ENCODE measurements at places on chromosomes 5 and 9.

DNA sequence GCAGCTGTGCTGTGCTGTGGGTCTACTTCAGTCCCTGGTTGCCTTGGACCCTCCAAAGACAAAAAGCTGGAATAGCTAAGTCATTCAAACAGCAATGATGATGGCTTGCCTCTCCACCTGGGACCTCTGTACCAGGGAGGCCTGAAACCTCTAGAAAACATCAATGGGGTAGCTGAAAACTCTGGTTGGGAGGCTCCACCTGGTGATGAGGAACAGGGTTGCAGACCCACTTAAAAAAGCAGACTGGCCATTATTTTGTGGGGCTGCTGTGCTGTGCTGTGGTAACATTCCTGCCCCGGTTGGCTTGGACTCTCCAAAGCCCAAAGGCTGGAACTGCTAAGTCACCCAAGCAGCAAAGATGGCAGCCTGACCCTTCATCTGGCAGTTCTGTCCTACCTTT, 839.3 kb upstream of the ARRDC3 start:
- DNase-seq, result no peak

DNA sequence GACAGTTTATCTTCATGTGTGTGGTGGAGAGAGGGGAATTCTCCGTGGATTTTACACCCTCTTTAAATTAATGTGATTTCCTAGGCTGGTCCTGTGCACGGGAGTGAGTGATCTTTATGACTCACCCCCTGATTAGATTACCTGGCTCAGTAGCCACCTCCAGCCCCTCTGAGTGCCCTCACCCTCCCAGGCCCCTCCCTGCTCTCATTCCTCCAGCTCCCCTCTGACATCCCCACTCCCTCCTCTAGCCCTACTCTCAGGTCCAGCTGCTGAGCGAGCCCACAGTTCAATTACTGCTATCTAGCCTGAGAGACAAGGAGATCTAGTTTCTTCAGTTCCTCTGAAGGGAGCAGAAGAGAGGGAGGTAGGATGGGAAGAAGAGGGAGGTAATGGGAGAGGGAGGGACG, 61.8 kb upstream of the ARAP3 start:
- no peak for DNase-seq

DNA sequence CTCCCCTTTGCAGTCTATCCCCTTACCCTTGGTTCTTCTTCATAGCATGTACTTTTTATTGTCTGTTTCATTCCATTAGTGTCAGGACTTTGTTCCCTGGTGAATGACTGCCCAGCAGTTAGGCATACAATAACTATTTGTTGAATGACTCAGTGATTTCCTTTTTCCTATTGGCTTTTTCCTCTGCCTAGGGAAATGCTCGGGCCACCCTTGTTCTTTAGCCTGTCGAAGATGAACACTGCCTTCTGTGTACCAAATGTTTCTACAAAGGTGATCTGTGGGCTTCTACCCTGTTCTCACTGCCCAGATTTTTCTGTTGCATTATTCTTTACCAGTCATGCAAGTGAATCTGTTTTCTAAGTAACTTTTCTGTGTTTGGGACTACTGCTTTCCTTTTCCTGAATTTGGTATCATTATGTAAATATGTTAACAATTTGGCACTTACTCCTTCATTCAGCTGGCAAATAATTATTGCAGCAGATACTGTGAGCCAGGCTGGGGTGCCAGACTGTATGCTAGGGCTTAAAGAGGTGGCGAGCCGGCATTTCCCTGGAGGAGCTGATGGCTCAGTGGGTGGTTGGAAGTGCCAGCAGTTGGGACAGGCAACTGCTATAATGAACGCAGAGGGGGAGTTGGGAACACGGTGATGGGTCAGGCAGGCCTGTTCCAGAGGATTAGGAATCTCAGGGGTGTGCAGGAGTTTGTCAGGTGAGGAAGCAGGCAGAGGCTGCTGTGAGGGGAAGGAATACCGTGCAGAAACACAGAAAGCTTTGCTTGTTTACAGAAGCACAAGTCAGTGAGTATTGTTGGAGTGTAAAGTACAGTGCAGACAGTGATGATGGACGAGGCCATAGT, 30.6 kb downstream of the KDM4C start:
- DNase-seq, result no peak

DNA sequence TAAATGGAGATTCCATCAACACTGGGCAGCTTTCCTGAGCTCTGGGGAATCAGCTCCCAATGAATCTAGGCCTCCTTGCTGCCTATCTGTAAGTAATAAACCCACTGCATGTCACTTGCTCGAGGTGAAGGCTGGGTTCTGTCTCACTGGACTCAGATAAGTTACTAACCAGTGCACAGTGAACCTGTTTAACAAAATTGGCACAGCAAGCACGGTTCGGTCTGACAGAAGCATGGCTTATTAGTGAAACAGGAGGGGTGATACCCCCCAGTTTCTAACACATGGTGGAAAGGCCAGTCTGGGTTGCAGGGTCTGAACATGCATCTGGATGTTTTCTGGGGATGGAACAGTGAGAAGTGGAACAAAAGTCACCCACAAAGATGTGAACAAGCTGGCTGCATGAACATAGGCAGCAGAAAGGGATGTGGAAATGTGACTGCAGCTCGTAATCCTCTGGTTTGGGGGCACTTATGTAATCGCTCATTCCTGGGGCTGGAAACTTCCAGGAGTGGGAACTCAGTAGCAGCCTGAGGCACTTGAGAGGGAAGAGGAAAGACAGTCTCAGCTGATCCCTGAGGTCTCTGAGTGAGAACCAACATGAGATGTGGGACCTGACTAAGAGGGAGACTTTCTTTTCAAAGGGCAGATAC, 37.7 kb downstream of the UGT3A2 start:
- no peak for DNase-seq

DNA sequence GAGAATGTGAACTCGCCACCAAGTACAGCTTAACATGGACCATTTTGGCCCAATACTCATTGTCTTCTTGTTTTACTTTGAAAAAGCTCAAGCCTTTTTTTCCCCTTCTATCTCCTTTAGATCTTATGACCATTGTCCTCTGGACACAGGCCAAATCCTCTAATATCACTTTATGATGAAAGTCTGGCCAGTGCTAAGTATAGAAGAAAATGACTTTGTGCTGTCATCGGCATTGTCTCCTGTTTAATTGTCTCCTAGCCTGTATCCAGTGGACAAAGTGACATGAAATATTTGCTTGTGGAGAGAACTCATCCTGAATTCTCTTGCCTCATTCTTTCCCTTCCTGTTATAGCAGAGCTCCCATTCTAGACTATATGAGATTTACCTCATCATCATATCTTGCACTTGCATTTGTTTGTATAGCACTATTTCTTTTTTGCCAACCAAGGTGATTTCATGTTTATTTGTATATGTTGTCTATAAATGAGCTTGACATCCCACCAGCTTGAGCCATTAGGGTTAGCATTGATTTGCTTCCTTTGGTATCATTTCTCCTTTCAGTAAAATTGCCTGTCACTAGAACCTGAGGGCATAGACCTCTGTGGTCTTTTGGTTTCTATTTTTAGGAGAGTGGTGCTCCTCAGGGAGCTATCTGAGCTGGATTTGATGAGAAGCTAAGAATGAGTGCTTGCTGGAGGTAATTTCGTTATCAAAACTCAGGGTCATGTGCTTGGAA, 18.8 kb upstream of the TNFAIP8 start:
- no peak for DNase-seq

- DNase-seq, result no peak
Measured at GRCh38 chr5:42923710-42924109, 112.0 kb upstream of the SELENOP start.

- no peak for DNase-seq
Measured at GRCh38 chr9:123268199-123268464, 254 bp downstream of the STRBP start.

DNA sequence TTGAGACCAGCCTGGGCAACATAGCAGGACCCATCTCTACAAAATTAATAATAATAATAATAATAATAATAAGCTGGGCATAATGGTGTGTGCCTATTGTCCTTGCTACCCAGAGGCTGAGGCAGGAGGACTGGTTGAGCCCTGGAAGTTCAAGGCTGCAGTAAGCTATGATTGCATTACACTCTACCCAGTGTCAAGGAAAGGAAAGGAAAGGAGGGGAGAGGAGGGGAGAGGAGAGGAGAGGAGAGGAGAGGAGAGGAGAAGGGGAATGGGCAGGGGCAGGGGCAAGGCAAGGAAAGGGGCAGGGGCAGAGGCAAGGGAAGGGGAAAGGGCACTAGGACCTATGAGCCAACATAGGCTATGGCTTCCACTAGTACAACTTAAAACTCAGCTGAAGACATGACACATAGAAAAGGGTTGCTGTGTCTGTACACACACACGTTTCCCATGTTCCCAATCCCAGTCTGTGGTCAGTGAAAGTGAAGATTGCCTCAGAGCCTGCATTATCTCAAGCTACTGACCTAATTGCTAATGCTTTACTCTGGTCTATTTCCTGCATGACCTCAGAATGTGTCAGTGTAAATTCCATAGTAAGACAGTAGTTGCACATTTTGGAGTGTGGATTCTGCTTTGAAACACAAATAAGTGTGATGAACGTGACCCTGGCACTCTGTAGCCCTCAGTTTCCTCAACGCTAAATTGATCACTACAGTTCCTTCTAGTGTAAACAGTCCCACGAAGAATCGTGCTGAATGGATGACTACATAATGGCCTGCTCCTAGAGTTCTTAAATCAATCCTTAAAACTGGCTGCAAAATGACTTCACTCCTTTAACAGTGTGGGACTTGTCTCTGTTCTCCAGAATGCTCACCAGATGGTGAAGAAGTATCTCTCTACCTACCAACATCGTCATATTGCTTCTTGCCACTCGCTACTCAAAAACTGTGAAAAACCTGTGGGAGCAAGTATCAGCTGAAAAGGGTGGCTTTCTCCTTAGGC, 497.0 kb downstream of the RAB3C start:
- no peak for DNase-seq
